ENCODE measurements at places on chromosomes 12 and 14.

GRCh38 chr14:56555921-56556570 lies 23.6 kb upstream of the TMEM260 start:
- DNase-seq = no peak

GRCh38 chr12:6158749-6159148 lies 34.3 kb upstream of the VWF start:
- no peak for DNase-seq

DNA sequence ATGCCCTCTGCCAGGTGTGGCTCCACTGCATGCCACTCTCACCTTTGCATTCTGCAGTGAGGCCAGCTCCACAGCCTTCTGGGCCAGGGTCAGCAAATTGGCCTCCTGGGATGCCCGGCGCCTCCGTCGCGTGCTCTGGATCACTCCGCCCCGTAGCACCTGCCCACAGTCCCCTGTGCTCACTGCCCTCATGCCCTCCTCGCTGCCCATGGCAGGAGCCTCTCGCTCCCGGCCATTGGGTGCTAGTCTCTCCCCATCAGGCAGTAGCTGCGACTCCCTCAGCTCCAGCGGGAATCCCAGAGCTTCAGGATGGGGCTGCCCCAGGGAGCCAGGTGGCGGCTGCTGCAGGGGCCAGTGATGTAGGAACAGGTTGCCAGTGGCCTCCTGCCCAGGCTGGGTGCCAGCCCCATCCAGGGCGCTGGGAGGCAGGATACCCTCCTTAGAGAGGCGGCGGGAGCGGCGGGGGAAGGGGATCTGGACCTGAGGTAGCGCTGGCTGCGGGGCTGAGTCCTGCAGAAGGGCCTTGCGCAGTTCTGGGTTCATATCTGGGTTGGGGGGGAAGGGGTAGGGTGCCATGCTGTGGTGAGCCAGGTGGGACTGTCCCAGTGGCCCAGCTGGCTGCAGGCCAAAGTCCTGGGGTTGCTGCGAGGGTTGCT lies 24.5 kb upstream of the PNMA1 start:
- DNase-seq = no peak

DNA sequence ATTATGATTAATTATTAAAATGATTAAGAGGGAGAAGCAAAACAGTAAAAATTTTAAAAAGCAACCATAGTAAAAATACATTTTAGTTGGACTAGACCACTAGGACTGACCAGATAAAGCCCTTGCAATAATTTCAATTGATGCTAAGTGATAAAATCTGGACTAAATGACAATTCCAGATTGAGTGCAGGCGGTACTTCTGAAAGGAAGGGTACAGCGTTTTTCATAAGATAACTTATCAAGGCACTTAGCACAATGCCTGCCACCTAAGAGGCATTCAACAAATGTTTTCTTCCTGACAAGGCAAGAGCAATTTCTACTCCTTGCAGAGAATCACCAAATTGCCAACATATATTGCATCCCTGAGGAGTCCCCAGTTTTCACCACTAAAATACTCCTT lies 37.7 kb upstream of the OAS1 start:
- DNase-seq = no peak

GRCh38 chr12:32025906-32026305 lies 66.7 kb downstream of the RESF1 start:
- peak; percentile 53 for DNase-seq

DNA sequence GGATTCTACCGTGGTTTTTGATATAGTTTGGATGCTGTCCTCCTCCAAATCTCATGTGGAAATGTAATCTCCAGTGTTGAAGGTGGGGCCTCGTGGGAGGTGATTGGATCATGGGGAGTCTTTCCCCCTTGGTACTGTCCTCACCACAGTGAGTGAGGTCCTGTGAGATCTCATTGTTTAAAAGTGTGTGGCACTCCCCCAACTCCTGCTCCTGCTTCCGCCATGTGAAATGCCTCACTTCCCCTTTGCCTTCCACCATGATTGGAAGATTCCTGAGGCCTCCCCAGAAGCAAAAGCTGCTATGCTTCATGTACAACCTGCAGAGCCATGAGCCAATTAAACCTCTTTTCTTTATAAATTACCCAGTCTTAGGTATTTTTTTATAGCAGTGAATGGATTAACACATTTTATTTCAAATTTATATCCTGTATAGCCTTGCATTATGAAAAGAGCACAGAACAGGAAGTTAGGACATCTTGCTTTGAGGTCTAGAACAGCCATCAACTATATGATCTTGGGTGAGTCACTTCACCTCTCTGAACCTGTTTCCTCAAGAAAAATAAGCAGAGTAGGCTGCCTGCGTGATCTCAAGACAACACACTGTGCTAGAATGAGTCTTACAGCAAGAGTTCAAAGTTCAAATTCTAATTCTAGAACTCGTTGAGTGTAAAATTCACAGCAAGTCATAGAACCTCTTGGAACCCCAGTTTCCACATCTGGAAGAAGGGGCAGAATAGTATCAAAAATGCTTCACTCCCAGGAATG lies 160.9 kb upstream of the EEA1 start:
- DNase-seq = peak; percentile 34

GRCh38 chr12:14691560-14691959 lies 4.8 kb downstream of the GUCY2C start:
- no peak for DNase-seq

DNA sequence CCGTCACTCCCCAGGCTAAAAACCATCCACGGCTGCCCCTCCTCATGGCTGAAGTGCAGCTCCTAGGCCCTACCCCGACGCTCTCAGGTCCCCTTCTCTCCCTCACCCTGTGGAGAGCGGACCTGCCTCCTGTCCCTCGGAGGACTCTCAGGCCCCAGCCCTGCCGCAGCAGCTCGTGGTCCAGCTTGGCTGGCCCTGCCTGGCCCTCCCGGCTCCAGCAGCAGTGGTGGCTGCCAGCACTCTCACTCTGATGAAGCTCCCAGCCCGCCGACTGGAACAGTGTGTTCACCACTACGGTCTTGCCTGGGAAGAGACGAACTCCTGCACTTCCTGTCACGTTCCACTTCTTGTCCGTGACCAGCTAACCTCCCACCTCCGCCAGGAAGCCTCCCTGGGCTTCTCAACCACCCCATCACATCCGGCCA lies 11.1 kb downstream of the BAG5 start:
- no peak for DNase-seq

DNA sequence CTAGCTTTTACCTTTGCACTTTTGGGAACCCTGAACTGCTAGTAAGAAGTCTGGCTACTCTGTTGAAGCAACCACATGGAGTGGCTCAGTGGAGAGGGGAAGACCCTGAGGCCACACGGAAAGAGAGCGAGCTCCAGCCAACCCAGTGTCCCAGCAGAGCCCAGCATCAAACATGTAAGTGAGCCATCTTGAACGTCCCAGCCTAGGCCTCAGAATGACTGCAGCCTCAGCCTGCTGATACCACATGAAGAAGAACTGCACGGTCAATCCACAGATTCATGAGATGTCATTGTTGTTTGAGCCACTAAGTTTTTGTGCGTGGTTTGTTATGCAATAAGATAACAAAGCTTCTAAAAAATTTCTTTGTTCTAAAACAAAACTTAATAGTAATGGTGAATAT lies 40.2 kb downstream of the TFCP2 start:
- no peak for DNase-seq

DNA sequence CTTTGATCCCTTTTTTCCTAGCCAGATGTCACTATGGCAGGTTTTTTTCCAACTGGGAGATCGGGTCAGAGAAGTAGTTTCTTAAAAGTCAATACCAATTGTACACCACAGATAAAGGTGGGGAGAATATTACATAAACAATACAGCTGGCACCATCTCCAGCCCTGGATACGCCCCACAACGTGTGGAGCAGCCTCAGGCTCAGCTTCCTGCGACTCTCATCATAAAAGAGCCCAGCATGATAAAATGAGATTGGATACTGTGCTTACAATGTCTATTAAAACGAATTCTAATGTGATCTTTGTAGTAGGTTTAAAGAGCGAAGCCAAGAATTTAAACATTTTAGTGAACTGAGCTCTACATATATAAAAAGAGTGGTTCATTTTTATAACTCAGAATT lies 21.5 kb downstream of the EFCAB11 start:
- no peak for DNase-seq

GRCh38 chr12:112998987-112999767 lies 20.9 kb downstream of the OAS2 start:
- no peak for DNase-seq

GRCh38 chr14:22448035-22448904 lies 140.8 kb downstream of the DAD1 start:
- no peak for DNase-seq

DNA sequence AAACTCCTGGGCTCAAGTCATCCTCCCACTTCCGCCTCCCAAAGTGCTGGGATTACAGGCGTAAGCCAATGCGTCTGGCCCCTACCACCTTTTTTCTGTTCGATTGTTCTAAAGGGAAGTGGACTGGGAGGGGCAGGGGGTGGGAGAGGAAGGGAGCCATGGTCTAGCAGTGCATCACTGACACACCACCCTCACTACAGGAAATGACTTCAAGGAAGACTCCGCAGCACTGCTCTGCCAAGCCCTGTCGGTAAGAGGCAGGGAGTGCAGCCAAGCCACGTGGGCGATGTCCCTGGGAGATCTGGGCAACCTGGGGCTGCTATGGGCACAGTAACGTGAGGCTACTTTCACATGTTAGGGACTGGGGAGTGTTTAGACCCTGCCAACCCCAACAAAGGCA lies 18.0 kb downstream of the LRRC74A start:
- peak; percentile 70 for DNase-seq

- no peak for DNase-seq
Measured at GRCh38 chr14:57816568-57817284, 49.2 kb downstream of the SLC35F4 start.

DNA sequence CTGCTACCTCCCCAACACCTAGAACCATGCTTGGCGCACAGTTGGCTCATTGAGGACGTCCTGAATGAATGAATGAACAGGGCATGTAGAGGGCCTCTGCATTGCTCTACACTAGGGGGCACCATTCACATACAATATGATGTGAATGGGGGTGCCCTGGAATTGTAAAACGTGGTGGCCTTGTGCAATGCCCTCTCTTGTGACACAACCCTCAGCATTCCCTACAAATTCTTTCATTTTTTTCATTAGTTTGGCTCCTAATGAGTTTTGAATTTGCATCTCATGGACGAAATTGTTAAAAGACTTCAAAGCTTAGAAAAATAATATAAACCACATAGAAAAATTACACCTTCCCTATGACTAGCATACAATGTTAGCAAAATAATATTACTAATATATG lies 2.3 kb upstream of the DIO2 start:
- DNase-seq = peak; percentile 23

DNA sequence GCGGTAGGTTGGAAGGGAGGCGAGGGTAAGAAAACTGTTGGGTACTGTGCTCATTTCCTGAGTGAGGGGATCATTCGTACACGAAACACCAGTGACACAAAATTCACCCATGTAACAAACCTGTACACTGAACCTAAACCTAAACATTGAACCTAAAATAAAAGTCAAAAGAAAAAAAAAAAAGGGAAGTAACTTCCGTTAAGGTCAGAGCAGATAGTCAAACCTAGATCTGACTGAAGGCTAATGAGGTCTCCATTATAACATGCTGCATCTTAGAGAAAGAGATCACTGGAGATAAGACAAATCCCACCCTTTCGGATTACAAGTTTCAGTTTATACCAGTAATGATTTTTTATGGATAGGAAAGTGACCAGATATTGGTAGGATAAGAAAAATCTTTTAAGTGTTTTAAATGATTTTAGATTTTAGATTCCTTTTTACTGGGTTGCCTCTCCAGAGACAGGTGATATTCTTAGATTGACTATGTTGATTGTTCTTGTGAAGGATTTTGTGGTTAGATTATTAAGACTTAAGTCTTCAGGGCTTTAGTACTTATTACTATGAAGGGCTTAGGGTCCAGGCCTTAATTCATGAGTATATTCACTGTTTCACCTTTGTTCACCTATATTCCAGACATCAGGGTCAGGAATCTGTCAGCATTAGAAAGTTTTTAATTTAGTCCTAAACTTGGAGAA lies 11.2 kb upstream of the NCKAP1L start:
- no peak for DNase-seq

DNA sequence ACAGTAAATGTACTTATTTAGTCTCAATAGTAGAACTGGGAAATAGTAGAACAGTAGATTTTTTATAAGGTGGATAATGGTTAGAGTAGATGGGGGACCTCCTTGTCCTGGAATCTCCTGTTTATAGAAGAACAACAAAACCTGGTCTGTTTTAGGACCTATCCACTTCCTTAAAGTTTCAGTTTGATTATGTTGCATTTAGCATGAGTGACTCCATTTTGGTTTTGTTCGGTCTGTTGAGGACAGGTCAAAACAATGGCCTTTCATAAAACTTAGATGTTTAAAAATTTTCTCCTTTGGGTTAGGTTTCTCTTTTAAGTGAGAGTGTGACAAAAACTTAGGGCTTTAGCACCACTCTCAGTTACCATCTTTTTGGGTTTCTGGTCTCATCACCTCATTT lies 308.9 kb downstream of the BTG1 start:
- no peak for DNase-seq

- DNase-seq = no peak
Measured at GRCh38 chr12:103780093-103780440, 61.0 kb downstream of the NT5DC3 start.

DNA sequence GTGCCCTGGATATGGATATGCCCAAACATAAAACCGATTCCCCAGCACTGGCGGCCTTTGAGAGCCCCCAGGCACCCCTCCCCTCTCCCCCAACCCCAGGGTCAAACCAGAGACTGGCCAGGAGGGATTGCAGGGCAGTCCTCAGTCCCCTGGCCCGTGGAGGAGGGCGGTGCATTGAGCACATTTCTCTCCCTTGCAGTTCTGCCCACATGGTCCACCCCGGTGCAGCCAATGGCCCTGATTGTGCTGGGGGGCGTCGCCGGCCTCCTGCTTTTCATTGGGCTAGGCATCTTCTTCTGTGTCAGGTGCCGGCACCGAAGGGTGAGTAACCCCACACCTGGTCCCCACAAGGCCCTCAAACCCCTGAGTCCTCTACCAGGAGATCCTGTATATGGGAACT lies 3.4 kb upstream of the GPR162 start:
- DNase-seq = no peak

- DNase-seq = peak; percentile 72
Measured at GRCh38 chr12:57089271-57090245, 644 bp downstream of the NAB2 start.

GRCh38 chr12:40170593-40170992 lies 54.2 kb upstream of the LRRK2 start:
- no peak for DNase-seq

- DNase-seq = no peak
Measured at GRCh38 chr12:110093631-110094311, 30.4 kb upstream of the IFT81 start.

GRCh38 chr12:104990950-104991349 lies 4.8 kb downstream of the NOPCHAP1 start:
- DNase-seq = no peak

- peak; percentile 25 for DNase-seq
Measured at GRCh38 chr12:116818341-116818856, 62.8 kb downstream of the HRK start.

- DNase-seq = no peak
Measured at GRCh38 chr12:116199160-116199706, 78.3 kb downstream of the MED13L start.

GRCh38 chr14:72023128-72024042 lies 91.2 kb downstream of the RGS6 start:
- no peak for DNase-seq

DNA sequence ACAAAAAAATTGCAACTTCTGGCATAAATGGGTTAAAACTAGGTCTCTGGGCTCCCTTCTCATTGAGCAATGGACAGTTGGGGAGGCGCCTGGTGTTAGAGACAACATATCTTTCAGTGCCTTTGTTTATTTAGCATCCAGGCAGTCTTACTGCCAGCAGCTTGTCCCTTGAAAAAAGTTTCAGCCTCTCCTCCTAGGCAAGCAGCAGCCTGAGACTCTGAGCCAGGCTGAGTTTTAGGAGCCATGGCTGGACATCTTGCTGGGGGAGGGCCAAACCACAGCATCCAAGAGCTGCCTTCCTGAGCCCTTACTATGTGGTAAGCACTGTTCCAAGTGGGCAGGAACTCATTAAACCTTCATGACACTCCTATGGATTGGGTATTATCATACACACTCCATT lies 10.1 kb upstream of the JDP2 start:
- no peak for DNase-seq
